ENCODE measurements at places on chromosomes 13 and 19.

- peak; percentile 69 for DNase-seq
Observed at GRCh38 chr19:14472202-14472938, 2.8 kb downstream of the PTGER1 start.

DNA sequence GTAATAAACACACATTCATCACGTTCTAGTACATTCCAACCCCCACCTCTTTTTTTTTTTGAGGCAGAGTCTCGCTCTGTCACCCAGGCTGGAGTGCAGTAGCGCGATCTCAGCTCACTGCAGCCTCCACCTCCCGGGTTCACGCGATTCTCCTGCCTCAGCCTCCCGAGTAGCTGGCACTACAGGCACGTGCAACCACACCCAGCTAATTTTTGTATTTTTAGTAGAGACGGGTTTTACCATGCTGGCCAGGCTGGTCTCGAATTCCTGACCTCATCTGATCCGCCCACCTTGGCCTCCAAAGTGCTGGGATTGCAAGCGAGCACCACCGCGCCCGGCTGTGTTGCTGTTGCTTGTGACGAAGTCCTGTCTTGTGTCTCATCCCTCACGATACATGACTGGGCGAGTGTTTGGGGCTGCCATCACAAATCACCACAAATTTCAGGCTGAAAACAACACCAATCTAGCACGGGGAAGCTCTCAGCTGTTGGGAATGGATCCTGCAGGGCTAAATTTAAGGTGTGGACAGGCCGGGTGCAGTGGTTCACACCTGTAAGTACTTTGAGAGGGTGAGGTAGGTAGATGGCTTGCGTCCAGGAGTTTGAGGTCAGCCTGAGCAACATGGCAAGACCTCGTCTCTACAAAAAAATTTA, 15.7 kb downstream of the MOB3A start:
- DNase-seq: no peak

GRCh38 chr13:32976056-32976805, 40.0 kb upstream of the KL start:
- DNase-seq: no peak

DNA sequence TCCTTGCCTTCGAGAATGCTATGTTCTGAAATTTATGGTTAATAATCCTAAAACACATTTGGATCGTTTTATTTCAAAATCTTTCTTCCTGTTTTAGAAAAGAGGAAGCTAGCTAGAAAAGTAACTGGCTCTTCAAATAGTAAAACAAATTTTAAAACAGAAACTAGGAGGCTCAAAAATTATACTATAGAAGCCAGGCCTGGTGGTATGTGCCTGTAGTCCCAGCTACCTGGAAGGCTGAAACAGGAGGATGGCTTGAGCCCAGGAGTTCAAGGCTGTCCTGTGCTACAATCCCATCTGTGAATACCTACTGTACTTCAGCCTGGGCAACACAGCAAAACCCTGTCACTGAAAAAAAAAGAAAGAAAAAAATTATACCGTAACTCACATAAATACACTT, 57.9 kb downstream of the ELF1 start:
- DNase-seq: no peak

GRCh38 chr19:13600802-13601201, 94.5 kb upstream of the CACNA1A start:
- no peak for DNase-seq

DNA sequence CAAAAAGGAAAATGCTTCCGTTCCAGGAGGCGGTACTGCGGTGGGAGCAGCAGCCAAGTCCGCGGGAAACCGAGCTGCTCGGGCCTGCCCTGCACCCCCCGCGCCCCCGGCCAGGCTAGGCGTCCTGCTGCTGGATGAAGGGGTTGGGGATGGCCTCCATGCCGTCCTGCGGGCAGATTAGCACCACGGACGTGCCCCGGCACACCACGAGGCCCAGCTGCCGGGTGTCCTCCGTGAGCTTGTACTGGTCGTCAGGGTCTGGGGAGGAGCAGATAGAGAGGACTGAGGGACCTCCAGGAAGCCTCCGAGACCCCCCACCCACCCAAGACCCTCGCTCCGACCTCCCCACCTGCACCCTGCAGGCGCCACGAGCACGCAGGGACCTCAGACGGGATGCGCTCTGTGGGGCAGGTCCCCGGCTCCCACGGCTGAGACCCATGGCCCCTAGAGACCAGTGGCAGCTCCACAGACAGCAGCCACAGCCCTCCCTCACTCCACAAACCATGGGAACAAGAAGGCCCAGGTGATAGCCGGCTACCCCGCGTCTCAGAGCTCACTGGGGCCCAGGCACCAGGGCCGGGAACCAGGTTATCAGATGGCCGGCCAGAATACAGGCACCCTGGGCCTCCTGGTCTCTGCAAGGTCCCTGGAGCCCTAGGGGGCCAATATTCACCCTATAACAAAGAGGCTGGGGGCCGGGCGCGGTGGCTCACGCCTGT, 6.7 kb downstream of the LSM7 start:
- DNase-seq: no peak

DNA sequence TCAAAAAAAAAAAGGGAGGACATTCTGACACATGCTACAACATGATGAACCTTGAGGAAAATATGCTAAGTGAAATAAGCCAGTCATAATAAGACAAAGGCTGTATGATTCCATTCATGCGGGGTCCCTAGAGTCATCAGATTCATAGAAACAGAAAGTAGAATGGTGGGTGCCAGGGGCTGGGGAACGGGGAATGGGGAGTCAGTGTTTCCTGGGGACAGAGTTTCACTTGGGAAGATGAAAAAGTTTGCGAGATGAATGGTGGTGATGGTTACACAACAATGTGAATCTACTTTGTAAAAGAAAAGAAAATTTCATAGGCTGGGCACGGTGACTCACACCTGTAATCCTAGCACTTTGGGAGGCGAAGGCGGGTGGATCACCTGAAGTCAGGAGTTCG, 6.1 kb upstream of the CLEC4G start:
- no peak for DNase-seq

DNA sequence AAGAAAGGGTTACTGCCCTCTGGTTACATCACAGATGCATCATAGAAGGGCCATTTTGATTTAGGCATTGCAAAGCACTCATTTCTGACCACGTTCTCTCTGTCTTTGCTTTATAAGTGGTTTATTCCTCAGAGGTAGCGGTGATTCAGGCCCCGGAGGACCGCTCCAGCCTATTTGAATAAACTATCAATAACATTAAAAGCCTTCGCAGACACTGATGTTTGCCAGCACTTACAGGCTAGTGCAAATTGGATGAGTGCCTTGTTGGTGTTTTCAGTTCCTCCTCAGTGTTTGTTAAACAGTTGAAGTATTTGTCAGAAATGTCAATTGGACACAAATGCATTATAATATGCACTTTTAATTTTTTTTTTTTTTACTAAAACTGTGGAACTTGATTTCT, 120.2 kb downstream of the RXFP2 start:
- DNase-seq: no peak

DNA sequence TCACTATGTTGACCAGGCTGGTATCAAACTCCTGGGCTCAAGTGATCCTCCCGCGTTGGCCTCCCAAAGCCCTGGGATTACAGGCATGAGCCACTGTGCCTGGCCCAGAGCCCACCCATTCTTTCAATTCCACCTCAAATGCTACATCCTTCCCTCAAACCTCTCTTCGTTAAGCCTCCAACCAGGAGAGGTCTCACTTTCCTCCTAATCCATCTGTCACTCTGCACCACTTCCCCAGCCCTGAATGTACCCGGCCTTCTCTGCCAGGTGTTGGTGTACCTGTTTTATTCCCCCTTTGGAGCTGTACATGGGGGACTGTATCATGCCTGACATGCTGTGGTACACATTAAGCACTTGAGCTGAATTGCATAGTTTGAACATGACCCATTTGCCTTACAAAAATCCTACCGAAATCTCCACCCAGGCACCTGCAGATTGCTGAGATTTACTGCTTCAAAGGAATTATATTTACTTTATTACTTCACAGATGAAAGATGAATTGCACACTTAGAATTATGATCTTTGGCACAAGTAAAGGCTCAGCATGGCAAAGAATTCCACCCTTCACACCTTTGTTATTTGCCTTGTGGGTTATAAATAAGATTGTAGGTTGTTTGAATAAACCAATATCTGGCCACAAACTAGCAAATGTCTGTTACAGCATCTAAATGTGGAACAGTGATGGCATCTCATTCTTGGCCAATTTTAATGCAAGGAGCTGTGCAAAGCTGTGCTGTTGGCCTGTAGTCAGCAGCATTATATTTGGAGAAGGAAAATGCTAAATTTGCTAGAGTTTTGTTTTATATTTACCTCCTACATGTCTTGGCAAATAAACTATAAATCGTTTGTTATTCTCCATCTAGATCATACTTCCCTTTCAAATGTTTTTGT, 15.6 kb upstream of the WASF3 start:
- DNase-seq: no peak

DNA sequence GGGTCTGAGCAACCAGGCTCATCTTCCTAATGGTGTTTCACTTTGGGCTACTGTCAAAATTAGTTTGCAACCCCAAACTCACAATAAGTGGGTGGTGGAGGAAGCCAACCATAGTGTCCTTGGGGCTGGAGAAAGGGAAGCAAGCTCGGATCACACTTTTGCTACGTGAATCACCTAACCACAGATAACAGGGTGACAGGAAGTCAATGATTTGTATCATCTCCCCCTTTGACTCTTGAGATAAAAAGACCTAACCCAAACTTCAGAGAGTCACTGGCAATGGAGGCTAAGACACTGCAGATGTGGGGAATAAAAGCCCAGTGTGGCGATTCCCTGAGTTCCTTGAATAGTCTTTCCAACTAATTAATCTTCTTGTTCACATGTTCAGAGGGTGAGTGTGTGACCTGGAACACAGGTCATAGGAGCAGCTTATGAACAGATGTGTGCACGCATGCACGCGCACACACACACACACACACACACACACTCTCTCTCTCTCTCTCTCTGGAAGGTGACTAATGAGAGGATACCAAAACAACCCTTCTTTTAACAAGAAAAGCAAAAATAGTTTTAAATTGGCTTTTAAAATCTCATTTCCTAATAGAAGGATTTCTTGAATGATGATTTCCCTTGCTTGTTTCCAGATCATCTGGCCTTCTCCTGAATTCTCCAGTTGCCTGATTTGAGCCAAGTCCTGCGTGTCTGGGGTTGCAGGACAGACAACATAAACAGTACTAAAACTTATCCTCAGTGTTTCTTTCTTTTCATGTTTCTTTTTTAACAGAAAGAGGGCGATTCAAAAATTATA, 21.2 kb upstream of the DOCK9 start:
- DNase-seq: no peak

DNA sequence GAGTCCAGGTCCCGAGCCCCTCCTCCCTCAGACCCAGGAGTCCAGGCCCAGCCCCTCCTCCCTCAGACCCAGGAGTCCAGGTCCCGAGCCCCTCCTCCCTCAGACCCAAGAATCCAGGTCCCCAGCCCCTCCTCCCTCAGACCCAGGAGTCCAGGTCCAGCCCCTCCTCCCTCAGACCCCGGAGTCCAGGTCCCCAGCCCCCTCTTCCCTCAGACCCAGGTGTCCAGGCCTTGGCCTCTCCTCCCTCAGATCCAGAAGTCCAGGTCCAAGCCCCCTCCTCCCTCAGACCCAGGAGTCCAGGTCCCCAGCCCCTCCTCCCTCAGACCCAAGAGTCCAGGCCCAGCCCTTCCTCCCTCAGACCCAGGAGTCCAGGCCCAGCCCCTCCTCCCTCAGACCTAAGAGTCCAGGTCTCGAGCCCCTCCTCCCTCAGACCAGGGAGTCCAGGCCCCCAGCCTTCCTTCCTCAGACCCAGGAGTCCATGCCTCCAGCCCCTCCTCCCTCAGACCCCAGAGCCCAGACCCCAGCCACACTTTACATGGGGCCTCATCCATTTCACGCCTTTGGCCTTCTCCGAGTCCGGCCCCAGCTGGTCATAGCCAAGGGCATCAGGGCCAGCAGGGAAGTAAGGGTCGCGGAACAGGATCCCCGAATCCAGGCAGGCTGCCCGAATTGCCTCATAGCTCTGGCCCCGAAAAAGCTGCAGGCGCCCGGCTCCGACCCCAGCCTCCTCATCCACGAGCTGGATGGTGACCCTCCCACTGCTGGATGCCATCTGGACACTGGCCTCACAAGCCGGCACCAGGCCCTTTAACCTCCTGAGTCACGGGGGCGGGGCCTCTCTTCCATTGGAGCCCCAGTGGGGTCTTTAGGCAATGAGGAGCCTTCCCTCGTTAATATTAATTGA, 628 bp downstream of the CAPN12 start:
- no peak for DNase-seq

DNA sequence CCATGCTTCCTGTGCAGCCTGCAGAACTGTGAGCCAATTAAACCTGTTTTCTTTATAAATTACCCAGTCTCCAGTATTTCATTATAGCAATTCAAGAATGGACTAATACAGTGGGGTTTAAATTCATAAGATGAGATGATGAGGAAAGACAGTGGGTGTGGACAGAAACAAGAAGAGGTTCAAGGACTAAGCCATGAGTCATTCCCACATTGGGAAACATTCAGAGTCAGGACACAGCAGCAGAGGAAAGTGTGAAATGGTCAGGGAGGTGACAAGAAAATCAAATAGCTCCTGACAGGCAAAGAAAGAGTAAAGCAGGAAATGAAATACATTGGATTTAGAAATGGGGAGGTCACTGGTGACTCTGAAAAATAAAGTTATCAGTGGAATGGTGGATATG, 9.1 kb downstream of the ZNF841 start:
- DNase-seq: no peak

DNA sequence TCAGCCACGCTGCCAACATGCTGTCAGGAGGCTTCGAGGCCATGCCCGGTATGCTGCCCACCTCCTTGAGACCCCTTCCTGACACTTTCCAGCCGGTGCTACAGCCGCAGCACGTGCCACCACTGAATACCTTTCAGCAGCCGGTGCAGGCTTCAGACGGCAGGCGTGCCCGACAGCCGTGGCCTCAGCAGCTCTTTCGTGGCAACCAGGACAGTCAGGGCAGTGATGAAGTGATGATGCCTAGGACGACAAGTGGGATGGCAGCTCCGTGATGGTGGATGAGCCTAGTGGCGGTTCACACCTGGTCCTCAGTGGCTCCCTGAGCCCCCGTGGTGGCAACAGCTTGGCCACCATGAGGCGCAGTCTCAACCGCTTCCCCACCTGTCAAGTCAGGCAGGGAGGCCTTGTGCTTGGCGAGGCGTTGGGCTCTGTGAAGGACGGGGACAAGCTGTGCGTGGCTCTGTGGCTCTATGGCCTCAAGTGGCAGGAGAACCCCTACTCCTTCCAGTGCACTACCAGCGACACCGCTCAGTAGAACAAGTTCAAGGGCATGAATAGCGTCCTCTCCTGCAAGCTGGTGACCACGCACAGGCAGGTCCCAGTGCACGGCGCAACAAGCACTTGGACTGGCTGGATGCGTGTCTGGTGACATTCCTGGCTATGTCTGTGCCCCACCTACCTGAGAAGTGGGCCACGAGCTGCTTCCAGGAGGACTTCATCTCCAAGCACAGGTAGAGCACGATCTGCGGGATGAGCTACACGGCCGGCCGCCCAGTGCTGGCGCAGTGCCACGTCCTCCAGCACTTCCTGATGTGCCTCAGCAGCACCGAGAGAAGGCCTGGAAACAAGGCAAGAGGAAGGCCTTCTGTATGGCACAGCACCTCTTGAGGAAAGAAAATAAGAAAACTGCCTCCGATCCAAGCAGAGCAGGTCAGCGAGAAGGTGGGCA, 18.2 kb upstream of the ZNF14 start:
- no peak for DNase-seq

Data from Calu3 (cell line).